Spleen (tissue), 13 donors: ENCODE measurements at places on chromosomes 16 and 17. TPM values are rescaled to one million over a fixed set of nuclear protein-coding genes. Genes with fewer than 3 reads are reported as not detected.
A peak's percentile ranks its signal among the peaks of the same experiment; 100 is the strongest.

DNA sequence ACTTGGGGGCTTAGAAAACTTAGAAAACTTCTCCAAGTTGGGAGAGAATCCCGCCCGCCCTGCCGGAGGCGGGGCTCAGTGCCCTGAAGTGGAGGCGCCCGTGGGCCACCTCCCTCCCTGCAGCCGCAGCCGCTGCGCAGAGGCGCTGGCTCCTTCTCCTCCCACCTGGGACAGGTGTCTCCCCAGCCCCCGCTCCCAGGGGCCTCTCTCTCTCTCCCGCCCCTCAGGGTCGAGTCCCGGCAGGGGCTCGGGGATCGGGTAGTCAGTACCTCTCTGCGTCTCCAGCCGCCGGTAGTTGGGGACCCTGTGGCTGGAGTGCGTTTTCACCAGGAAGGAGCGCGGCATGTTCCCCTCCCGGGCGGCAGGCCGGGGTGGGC is 257 bp downstream of the SNAI3 start:
- peak; percentile 92 for DNase-seq

DNA sequence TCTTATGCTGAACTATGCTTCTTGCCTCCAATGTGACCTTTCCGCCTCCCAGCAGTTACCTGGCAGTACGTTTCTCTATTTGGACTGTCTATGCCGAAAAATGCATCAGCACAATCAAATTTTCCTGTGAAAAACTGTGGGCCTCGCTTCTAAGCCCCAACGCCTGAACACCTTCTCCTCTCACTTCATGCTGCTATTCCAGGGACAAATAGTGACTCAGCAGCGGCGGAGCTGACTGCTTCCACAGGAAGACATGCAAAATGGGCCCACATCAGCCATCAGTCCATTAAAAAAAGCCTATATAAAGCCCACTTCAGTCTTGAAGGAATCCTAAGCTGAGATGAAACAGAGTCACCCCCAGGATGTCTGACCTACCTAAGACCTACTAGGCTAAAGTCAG is 10.5 kb upstream of the PIP4K2B start:
- DNase-seq = no peak

GRCh38 chr17:45046537-45047125 is 4.8 kb downstream of the DCAKD start:
- no peak for DNase-seq

DNA sequence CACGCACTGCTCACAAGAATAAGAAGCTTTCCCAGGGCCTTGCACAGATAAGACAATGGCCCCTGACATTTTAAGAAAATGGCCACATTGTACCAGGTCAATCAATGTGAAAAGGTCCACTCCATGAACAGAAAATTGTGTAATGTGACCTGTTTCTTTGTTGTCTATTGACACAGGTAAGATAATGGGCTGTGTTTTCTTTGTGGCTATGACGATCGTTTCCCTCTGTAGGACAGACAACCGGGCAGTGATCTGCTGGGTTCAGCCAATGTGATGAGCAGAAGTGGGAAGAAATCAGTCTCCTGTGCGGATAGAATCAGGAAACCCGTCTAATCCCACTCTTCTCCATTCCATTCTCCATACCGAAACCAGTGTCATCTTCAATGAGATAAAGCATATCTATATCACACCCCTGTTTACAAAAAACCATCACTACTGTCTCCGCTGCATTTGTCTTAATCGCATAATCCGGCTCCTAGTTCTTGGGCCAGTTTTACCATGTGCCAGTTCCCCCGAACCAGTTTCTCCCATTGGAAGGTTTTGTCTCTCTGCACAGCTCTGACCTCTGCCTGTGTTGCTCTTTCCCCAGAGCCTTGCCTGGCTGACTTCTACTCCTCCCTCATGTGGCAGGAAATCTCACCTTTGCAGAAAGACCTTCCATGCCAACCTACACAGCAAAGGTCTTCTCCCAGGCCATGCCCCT is 66.9 kb upstream of the ATF7IP2 start:
- no peak for DNase-seq

The TMEM256 gene
- total RNA-seq = 45.6 TPM
